Stimulated activated CD4-positive, alpha-beta T cell treated with anti-CD3 and anti-CD28 coated beads, Interleukin-4, amount 100 ng/mL, for 4 hours (primary cell): ENCODE measurements at places on chromosomes 12 and 14.

DNA sequence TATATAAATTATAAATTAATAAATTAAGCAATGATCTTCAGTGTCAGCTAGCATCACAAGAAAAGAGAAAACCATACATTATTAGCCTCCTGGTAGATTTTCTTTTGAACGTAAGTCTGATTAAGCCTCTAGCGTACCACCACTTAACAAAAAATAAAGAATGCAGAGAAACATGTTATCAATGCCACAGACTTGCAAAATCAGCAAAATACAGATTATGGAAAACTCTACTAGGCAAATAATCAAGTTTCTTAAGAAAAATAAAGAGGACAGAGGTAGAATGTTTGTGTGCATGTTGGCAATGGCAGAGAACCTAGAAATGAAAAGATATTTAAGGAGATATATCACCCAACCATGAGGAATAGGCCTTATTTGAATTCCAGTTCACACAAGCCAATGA, 8.4 kb upstream of the SRRM4 start:
- DNase-seq: no peak

DNA sequence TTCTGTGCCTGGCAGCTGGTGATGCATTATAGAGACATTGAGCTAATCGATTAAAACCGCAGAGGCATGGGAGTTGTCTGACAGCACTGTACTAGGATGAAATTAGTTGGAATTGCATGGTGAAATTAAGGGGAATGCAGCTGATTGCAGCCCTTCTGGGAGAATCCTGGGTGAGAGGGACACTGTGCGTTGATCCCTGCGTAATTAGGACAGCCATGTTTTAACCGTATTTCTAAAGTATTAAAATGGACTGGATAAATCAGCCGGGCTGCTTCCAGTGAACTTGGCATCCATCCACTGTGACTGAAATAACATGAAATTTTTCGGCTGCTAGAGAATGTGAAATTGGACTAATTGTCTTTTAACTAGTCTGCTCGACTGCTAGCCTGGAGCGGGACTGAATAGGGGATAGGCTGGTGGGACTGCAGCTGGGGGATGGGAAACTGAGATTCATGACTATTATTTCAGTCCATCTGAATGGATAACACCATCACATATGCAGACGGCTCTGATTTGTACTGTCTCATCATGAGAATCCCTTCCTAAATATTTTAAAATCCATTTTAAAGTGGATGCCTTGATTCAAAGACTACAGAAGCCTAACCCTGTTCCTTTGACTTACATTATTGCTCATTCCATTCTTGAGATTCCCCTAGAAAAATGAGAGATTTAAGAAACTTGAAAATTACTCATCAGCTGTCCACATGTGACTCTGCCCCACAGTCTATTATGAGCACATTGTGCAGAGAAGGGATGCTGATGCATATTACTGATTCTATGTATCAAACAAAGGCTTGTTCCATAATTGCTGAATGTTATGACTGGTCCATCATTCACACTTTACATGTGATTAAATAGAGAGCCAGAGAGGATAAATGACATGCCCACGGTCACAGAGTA, 343.9 kb downstream of the NPAS3 start:
- DNase-seq: no peak

DNA sequence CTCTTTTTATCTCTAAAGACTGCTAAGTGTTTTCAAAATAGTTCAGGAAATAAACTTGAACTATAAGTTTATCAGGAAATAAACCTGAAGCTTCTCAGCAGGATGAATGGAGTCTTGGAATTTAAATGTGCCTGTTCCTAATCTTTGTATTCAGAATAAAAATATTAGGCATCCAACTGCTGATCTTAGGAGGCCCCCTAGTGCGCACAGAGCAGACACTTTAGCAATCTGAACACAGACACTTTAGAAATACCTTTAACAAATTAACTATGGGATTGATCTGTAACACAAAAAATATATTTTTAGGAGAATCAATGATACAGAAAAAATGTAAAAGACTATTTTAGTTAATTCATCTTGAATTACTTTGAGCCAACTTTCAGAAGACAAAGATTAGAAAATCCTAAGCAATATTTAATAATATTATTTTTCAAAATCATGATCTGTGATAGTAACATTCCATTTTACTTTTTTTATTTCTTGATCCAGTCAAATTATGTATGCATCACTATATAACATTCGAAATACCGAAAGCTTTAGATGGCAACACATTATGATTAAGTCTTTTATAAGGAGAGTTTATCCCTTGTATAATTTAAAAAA, 80.9 kb downstream of the SLC41A2 start:
- DNase-seq: peak; percentile 27

GRCh38 chr12:3274664-3275063, 197.5 kb downstream of the TSPAN9 start:
- no peak for DNase-seq

GRCh38 chr12:39846971-39847650, 227.5 kb upstream of the ABCD2 start:
- DNase-seq: no peak

GRCh38 chr14:52315355-52315718, 1.2 kb downstream of the PTGER2 start:
- DNase-seq: peak; percentile 19

GRCh38 chr12:19030603-19031002, 98.9 kb upstream of the PLEKHA5 start:
- DNase-seq: no peak

GRCh38 chr14:49303946-49304516, 282.1 kb downstream of the RPS29 start:
- no peak for DNase-seq

GRCh38 chr14:88614218-88614907, 51.5 kb downstream of the ZC3H14 start:
- no peak for DNase-seq

GRCh38 chr12:39389399-39390150, 53.3 kb downstream of the KIF21A start:
- DNase-seq: no peak
